NCI-H460 (cell line): ENCODE measurements at places on chromosomes 5 and 9. TPM values are rescaled to one million over a fixed set of nuclear protein-coding genes. Genes with fewer than 3 reads are reported as not detected.

Gene SLC4A9
- total RNA-seq, result not detected in 2 replicates

Gene TMEM215
- not detected in 2 replicates for total RNA-seq

Gene ANGPTL2
- total RNA-seq, result 0.27 TPM in 1 of 2 replicates, not detected in the other

Gene PCDHAC2
- 1.0 and 1.2 TPM in 2 replicates for total RNA-seq

Gene ADCY2
- total RNA-seq, result not detected in 2 replicates

Gene HNRNPA0
- total RNA-seq, result 13.2 and 14.3 TPM in 2 replicates

Gene GNE
- total RNA-seq, result 22.0 TPM in 2 replicates

Gene SOHLH1
- total RNA-seq, result not detected in 2 replicates

Gene RNF183
- total RNA-seq, result 0.32 TPM in 1 of 2 replicates, not detected in the other

Gene KIF24
- 2.4 and 2.5 TPM in 2 replicates for total RNA-seq

Gene LPAR1
- total RNA-seq, result 1.2 and 1.3 TPM in 2 replicates

Gene ALDH7A1
- total RNA-seq, result 21.2 and 27.2 TPM in 2 replicates

Gene RGS3
- 26.9 and 28.3 TPM in 2 replicates for total RNA-seq

Gene C5orf52
- total RNA-seq, result not detected in 2 replicates
